ENCODE measurements at places on chromosomes 11 and 22.
A peak's percentile ranks its signal among the peaks of the same experiment; 100 is the strongest.

- DNase-seq: no peak
These were observed 14.5 kb downstream of the OVOL1 start for GRCh38 chr11:65801153-65801987.

DNA sequence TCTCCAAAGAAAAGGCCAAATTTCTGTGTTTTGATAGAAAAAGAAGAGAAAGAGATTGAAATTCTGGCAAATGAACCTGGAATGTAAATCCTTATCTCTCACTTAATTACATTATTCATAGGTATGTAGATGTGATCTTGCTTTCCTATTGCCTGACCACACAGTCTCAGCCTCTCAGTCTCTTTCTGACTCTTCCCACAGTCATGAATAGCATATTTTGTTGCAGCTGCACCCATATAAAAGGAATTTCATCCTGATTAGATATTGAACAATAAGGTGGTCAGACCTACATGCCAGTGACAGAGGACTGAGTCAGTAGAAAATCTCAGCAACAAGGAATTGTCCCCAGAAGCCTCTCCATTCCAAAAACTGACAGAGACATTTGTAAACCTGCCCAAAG is 62.9 kb upstream of the LRRC4C start:
- DNase-seq: no peak

- DNase-seq: no peak
These were observed 274.3 kb downstream of the DDX10 start for GRCh38 chr11:108939135-108939534.

DNA sequence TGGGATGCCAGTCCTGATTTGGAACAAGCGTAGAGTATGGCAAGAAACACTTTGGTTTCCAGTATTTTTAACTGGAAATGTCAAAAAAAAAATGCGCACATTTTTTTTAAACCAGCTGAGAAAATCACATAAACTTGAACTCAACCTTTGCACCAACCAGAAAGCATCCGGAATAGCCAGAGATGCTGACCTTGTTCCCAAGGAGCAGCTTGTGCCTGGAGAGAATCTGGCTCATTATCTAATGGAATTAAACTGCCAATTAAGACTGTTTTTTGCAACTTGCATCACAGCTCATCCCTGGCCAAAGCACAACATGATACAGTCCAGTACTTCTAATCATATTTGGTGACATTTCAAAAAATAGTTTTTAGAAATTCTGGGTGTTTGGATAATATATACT is 8.4 kb upstream of the ETS1 start:
- no peak for DNase-seq

DNA sequence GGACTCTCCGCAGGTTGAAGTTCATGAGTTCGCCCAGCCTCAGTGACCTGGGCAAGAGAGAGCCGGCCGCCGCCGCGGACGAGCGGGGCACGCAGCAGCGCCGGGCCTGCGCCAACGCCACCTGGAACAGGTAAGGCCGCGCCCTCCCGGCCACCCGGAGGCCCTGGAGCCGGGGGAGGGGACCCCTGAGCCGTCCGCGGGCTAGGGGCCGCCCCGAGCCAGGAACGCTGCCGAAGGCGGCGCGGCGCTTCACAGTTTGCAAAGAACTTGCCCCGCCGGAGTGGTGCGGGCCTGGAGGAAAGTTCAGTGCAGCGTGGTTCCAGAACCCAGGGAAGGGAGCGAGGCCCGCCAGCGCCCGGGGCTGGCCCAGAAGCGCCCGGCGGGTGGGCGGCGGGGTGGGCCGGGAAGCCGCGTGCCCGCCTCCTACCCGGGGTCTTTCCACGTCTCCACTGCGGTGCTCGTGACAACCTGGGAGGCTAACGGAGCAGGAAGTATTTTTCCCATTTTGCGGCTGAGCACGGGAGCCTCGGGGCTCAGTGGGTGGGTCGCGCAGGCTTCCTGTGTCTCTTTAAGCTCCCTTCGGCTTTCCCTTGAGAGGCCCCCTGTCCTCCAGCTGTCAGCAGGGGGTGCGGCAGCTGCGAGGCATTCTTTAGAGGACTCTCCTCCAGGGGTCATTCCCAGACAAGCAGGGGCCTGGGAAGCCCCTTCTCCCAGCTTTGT is 635 bp downstream of the PRR5 start:
- peak; percentile 64 for DNase-seq

DNA sequence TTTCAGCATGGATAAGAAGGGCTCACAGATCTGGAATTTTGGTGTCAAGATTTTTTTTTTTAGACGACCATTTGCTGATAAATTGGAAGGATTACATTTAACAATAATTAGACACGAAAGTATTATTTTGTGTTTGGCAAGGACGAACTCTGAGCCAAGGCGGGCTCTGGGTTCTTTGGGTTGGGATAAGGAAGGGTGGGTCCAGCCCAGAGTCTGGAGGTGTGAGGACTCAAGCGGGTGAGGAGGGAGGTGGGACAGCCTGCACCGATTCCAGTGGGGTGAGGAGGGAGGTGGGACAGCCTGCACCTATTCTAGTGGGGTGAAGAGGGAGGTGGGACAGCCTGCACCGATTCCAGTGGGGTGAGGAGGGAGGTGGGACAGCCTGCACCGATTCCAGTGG is 4.1 kb downstream of the B3GAT1 start:
- DNase-seq: no peak

GRCh38 chr11:11415901-11416300 is 62.9 kb upstream of the CSNK2A3 start:
- no peak for DNase-seq

- no peak for DNase-seq
These were observed 126.3 kb downstream of the ARHGAP8 start for GRCh38 chr22:44878483-44879300.

- DNase-seq: no peak
These were observed 75.3 kb downstream of the DLG2 start for GRCh38 chr11:85551881-85552280.

DNA sequence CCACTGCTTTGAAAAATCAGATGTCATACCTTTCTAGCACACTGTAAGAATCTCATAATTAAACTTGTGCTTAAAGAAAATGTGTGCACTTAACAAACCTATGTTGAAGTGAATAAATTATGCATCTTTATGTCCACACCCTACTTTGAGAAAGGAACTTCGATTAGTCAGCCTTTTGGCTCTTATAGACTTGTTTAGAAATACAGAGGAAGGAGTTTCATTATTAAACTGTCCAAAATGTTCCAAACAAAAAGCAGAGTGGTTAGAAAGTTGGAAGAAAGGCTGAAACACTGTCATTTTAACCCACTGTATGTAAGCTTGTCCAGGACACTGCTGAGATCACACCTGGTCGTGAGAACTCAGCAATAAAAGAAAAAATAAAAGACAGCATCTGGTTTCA is 863.2 kb upstream of the CHORDC1 start:
- DNase-seq: no peak

DNA sequence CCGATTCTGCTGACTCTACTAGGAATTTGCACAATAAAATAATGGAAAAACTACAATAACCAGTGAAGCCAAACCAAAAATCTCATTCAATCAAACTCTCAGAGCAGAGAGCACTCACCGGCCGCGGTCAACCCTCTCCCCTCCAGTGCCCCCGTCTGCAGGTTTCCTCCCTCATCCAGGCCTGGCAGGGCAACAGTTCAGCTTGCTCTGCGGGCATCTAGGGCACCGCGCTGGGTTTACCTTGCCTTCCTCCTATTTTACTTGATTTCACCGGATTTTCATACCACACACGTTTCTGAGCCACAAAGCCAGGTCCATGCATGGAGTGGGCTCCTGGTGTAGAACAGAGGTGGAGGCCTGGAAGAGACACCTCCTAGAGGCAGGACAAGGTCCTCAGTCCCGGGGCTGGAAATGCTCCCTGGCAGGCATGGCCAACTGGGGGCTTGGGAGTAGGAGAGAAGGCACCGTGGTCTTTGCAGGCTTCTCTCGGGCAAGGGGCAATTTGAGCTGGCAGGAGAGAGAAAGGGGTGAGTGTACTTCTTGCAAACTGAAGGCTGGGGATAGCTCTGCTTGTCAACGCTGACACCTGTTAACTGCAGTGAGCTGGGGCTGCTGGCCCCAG is 938.4 kb downstream of the BRD1 start:
- no peak for DNase-seq

GRCh38 chr11:76208438-76209374 is 2.4 kb upstream of the WNT11 start:
- peak; percentile 79 for DNase-seq

GRCh38 chr11:10401696-10402392 is 53.2 kb upstream of the AMPD3 start:
- DNase-seq: no peak

- DNase-seq: no peak
These were observed 135.0 kb downstream of the CSNK2A3 start for GRCh38 chr11:11217929-11218628.

- peak; percentile 79 for DNase-seq
These were observed 8.1 kb downstream of the MALAT1 start for GRCh38 chr11:65506772-65507505.

DNA sequence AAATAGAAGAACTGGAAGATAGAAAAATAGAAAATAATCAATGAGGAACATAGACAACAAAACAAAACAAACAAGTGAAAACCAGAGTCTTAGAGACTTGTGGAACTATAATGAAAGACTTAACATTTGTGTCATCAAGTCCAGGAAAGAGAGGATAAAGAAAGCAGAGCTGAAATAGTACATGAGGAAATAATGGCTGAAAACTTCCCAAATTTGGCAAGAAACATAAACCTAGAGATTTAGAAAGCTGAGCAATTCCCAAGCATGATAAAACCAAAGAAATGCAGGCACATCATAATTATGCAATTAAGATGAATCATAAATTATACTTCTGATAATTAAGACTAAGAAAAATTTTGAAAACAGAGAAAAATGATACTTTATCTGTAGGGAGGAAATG is 614.5 kb downstream of the ETS1 start:
- DNase-seq: no peak

GRCh38 chr11:5383576-5383975 is at the start of gene OR51M1:
OR51M1 (plus strand) TSS chr11:5383812; CDS start chr11:5389399, 5,587 bp downstream.
- DNase-seq: no peak

GRCh38 chr11:123258877-123259276 is 63.8 kb upstream of the CLMP start:
- no peak for DNase-seq

DNA sequence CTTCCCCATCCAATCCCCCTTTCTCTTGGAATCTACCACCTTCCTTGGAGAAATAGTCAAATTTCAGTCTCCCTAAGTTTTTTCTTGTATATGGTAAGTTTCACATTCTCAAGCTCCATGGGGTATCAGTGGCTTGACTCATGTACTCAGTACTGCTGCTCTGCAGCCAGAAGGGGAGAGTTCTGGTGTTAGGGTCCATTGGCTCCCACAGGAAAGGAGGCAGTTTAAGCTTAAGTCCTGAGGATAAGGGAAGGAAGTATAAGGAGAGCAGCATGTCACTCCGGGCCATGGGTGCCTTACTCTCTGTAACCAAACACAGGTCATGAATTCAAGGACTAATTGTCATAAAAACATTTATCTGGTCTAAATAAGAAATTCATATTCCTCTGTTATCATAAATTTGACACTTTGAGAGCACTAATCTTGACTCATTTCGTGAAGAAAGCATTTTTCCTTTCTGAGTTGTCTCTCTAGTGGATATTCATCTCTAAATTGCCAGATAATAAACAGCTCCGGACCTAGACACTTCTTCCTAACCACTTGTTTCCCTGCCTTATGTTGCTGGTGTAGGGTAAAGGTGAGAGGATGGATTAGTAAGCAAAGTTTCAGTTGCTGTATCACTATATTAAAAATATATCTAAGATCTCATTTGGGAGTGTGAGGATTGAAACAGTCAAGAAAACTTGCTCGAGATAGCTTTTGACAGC is 20.1 kb upstream of the SORL1 start:
- no peak for DNase-seq

GRCh38 chr11:131889760-131890581 is 519.6 kb downstream of the NTM start:
- no peak for DNase-seq

- peak; percentile 76 for DNase-seq
These were observed 1.3 kb upstream of the PATZ1 start for GRCh38 chr22:31347251-31348008.
